GM12864 (cell line): ENCODE measurements at places on chromosomes 1 and 21.

DNA sequence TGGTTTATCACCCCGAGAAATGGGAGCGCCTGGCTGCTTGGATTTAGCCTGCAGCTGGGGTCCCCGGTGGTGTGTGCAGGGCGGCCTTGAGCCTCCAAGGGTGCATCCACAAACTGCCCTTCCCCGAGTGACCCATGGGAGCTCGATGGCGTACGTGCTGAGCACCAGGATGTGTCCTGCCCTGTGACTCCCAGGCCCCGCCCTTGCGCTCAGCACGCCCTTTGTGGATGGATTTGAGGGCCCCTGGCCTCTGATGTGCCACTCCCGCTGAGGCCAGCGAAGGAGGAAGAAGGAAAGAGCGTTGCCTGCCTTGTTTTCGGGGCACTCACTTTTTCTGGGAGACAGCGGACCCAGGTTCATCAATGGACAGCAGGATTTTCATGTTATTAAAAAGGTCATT lies 1.7 kb upstream of the TFF3 start:
- DNase-seq: no peak

DNA sequence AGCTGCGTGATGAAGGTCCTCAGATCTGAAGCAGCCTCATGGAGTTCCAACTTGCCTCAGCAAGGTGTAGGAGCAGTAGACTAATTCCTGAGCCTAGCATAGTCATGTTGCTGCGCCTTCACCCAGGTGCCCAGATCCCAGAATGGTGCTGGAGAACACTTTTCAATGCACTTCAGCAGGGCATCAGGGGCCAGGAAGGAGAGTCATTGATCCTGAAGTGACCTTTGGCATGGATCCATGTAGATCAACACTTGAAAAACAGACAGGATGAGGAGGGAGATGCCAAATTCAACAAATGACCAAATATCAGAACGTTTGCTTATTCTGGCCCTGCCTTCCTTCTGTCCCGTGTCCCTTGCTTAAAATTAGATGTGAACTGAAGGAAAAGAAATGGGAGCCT lies 91.9 kb downstream of the LEPR start:
- no peak for DNase-seq

GRCh38 chr1:61241973-61242381 lies 159.6 kb downstream of the NFIA start:
- DNase-seq: no peak

DNA sequence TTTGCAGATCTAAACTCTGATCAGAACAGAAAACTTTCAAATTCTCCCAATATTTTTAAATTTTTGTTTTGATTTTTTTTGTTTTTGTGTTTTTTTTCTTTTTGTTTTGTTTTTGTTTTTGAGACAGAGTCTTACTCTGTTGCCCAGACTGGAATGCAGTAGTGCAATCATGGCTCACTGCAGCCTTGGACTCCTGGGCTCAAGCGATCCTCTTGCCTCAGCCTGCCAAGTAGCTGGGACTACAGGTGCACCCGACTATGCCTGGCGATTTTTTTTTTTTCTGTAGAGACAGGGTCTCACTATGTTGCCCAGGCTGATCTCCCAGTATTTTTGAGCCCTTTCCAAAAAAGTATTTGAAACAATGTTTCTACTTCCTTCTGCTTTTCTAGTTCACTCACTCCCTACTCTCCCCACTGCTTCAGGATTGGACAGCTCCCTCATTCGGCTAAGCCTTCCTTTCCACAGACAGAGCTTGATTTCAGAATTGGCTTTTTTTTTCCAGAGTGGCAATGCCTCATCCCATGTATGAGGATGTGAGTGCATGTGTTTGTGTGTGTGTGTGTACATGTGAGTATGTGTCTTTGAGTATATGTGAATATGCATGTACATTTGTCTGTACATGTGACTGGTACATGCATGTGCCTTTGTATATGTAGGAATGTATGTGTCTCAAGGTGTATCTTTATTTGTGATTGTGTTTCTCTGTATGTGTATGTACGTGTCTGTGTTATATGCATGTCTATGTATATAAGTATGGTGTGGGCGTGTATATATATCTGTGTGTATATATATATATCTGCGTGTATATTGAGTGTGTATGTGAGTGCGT lies 11.9 kb downstream of the LHX4 start:
- DNase-seq: no peak

GRCh38 chr21:46111193-46111571 lies 13.3 kb downstream of the COL6A2 start:
- DNase-seq: no peak

DNA sequence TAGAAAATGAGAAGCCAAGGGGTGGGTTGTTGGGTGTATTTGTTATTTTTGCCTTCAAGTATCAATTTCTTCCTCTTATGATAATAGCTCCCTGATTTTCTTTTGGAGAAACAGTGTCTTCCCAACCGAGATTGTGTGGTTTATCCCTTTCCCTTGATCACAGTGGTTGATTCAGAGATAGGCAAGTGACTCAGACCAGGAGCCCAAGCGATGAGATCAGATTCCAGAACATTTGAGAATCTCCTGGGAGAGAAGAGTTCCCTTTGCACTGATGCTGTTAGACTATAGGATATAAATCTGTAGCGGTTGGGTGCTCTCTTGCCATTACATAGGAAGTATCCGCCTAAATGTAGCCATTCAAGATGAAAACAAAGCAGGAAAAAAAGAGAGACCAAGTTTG lies 90.1 kb upstream of the WDR26 start:
- no peak for DNase-seq

DNA sequence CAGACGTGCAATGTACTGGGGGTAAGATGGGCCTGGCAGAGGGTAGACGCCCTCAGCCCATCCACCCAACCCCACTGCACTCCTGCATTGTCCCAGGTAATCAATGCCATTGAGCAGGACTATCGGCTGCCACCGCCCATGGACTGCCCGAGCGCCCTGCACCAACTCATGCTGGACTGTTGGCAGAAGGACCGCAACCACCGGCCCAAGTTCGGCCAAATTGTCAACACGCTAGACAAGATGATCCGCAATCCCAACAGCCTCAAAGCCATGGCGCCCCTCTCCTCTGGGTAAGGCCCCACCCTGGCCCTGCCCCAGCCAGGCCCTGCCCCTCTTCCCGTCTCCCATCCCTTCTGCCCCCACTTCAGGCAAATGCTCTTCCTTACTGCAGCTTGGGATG lies 62.4 kb downstream of the LACTBL1 start:
- DNase-seq: no peak

- DNase-seq: no peak
Measured at GRCh38 chr1:25476186-25477097, 45.7 kb downstream of the MACO1 start.

DNA sequence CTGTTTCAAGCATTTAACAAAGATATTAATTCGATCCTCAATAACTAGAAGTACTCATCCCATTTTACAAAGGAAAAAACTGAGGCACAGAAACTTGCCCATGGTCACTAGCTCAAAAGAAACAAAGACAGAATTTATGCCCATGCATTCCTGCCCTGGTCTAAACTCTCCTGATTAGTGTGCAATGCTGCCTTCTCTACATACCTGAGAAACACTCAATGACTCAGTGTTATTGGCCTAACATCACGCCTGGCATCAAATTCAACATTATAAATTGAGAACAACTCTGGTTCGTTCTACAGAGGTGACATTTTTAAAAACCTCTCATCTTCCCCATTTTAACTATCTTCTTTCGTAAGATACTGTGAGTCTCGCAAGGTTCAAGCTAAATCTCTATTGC lies 5.2 kb downstream of the APP start:
- DNase-seq: no peak

- no peak for DNase-seq
Measured at GRCh38 chr1:12511128-12511484, 106.9 kb downstream of the DHRS3 start.

DNA sequence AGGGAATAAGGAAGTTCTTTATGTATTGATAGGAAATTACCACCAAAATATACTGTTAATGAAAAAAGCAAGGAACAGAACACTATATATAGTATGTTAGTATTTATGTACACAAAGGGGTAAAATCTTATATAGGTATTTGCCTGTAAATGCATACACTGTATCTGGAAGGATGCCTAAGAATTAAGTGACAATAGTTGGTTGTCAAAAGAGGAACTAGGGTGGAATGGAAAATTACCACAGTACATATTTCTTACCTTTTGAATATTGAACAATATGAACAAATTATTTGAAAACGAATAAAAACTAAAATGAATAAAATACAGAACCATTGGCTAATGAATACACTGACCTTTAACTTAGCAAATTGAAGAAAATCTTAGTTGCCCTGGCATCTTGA lies 13.6 kb downstream of the ARPC5 start:
- no peak for DNase-seq

- DNase-seq: no peak
Measured at GRCh38 chr1:200316148-200316803, 93.6 kb downstream of the ZNF281 start.

GRCh38 chr1:151621351-151621750 lies 9.5 kb downstream of the SNX27 start:
- DNase-seq: no peak

- peak; percentile 12 for DNase-seq
Measured at GRCh38 chr1:167936930-167937708, at the start of gene MPC2. TSS of gene MPC2 (minus strand) at chr1:167937072. CDS start at chr1:167935841, 1,231 bp downstream.

DNA sequence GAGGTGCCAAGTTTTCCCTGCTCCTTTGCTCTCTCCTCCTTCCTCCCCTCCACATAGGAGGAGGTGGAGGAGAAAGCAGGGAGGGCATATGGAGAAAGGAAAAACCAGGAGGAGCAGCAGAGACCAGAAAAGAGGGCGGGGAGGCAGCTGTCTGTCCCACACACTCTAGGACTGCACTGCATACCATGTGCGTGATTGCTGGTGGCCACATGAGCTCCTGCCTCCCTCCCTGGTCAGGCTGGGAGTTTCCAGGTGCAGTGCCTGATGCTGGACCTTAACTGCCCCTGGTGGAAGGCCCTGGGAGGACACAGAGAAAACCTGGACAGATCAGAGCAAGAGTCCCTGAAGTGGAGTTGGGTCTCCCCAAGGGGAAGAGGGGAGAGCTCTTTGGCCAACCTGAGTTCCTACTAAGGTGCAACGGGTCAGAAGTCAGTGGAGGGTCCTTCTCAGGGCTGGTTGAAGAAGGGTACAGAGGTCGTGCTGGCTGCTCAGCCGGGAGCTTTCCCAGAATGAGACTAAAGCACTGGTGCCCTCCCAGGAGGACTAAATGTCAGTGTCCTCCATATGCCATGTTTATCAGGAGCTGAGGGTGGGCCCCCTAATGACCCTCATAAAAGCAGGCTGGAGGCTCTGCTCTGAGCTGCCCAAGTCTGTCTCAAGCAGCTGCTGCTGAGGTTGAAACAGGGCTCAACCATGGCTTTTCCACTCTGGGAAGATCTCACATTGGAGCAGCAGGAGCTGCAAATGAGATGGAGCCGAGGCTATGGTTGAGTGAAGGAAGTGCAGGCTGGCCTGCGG lies 3.5 kb upstream of the LGR6 start:
- DNase-seq: no peak

DNA sequence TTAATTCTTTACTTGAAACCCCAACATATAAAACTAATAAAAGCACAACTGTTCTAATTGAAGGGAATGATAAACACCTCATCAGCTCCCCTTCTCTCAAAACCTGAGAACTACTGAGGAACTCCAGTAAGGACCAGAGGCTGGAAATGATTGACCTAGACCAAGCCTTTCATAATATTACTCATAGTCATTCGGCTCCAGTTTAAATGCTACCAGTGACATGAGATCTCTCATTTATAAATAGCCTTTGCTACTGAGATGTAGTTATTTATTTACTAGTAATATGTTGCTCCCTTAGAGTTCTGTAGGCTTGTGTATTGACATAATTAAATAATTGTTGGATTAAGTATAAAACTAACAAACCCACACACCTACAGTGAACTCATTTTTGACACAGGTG lies 209.8 kb upstream of the PRMT6 start:
- DNase-seq: no peak

- no peak for DNase-seq
Measured at GRCh38 chr1:193884848-193885558, 698.6 kb upstream of the B3GALT2 start.

GRCh38 chr21:36209626-36210171 lies 53.1 kb downstream of the DOP1B start:
- peak; percentile 13 for DNase-seq

- DNase-seq: no peak
Measured at GRCh38 chr1:196667131-196667530, 15.3 kb downstream of the CFH start.

GRCh38 chr1:187261637-187262036 lies 432.9 kb downstream of the PLA2G4A start:
- no peak for DNase-seq

- DNase-seq: no peak
Measured at GRCh38 chr21:34881421-34881820, 167.7 kb downstream of the RUNX1 start.

DNA sequence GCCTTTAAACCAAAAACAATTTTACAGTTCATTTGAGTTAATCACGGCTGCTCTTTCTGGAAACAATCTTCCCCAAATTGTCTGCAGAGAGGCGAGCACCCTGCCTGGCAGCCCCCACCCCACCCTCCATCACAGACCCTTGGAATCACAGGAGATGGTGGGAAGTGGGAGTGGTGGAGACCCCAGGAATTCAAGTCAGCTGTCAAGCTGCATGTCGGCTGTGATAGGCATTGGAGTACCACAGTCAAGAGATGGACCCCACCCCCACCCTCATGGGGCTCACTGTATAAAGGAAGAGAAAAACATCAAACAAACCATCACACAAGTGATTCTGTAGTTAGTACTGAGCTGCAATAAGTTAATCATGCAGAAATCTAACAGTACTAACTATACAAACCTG lies 360.4 kb downstream of the MATN1 start:
- no peak for DNase-seq

GRCh38 chr21:41280115-41280919 lies 36.3 kb upstream of the FAM3B start:
- DNase-seq: no peak

GRCh38 chr1:30672661-30673060 lies 50.7 kb downstream of the MATN1 start:
- DNase-seq: no peak

GRCh38 chr21:39854572-39854971 lies 12.7 kb upstream of the PCP4 start:
- DNase-seq: no peak

- no peak for DNase-seq
Measured at GRCh38 chr1:182643699-182644098, 39.5 kb upstream of the RGS16 start.

- DNase-seq: no peak
Measured at GRCh38 chr21:15211491-15212133, 146.8 kb upstream of the NRIP1 start.

DNA sequence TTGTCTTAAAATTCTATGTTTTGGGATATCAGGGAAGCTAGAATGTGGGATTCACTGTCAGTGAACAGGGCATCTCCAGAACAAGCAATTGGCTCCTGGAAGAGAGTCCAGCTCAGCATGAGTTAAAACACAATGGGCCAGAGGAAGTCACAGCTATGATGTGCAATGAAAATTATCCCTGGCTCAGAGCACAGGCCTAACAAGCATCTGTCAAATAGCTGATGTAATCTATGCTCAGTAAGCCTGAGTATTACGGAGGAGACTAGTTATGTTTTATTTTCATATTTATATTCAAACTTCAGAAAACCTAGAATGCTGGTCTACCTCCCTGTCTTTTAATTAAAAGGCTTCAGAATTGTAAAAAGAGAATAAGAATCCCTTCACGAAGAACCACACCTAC lies 41.6 kb downstream of the PARP1 start:
- DNase-seq: no peak
